Caki2 (cell line): ENCODE measurements at places on chromosomes 3 and 15. TPM values are rescaled to one million over a fixed set of nuclear protein-coding genes. Genes with fewer than 3 reads are reported as not detected.

C3orf20 gene
- total RNA-seq: not detected in 2 replicates

GPR156 gene
- 0.93 TPM in 1 of 2 replicates, not detected in the other for total RNA-seq

LRRC2 gene
- not detected in 2 replicates for total RNA-seq

NEK10 gene
- total RNA-seq: 0.07 TPM in 1 of 2 replicates, not detected in the other

CSK gene
- total RNA-seq: 16.0 and 21.3 TPM in 2 replicates

- no peak for DNase-seq
These were observed 144.1 kb downstream of the VPS13C start for GRCh38 chr15:61916104-61916503.

DNA sequence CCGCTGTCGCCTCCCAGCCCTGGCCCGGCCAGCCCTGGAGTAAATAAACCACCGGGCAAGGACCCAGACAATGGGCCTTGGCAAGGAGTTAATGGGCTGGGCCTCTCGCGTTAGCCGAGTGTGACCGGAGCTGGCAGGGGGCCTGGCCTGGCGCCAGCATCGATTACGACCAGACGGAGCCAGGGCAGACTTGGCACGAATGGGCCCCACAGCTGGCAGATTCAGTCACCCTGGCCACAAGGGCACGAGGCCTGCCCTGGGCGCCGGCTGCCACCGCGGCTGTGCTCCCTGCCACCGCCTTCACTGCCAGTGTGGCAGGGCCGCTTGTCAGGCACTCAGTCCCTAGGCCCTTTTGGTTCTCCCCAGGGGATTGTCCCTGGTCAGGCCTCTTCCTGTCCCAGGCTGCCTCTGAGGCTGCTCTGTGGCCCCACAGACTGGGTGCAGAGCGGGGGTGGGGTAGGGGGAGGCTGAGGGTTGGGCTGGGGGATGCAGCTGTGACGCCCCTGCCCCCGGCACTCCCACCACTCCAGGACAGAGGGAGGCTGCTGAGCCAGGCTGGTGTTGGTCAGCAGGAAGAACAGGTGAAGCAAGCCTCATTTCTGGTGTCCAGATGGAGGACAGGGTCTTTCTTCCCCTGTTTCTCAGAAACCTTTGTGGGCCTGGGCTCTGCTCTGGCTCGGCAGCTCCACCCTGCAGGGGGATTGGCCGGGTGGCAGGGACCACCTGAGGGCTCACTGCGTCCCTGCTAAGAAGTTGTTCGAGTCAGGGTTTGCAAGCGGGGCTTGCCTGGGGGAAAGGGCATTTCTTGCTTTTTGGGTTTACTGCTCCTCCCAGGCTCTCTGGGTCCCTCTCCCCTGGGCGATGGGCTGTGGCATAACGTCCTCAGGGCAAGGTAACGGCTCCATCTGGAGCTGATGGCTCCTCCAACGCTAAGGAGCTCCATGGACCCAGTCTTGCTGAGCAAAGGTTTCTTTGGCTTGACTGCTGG is 30.5 kb upstream of the SRP14 start:
- peak; percentile 91 for DNase-seq

DNA sequence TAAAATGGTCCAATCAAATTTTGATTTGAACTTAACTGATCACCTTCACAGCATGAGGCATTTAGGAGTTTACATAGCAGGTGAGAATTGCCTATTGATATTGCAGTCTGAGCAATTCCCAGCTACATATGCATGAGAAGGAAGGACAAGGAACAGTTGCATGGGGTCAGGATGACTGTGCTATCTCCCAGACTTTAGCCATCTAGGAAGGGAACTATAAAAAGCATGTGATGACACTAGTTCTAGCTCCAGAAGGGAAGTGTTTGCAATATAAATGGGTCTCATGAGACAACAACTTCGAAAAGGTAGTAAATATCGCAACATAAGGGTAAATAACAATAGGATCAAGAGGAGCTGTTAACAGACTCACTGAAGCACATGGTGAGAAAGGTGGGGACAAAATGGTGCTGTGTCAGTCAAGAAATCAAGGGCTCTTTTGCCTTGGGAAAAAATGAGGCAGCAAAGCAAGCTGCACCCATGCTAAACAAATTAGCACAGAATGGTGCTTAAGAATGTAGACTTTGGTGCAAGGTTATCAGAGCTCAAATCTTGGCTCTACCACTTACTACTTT is 90.4 kb upstream of the SLC2A2 start:
- DNase-seq: no peak

DNA sequence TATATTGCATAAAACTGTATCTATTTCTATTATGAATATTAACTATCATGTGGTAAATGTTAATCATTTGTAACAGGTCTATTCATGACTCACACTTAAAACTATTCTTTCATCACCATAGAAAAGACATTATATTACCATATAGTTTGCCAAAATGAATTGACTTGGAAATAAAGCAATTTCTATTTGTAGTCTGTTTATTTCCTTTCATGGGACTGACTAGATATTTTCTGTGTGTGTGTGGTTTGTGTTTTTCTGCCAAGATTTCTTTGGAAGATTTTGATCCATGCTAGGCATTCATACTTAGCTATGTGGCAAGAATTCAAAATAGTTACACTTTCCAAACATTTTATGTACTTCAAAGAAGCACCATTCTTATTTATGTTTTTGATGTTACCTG is 522.5 kb upstream of the AGTR1 start:
- DNase-seq: no peak

DNA sequence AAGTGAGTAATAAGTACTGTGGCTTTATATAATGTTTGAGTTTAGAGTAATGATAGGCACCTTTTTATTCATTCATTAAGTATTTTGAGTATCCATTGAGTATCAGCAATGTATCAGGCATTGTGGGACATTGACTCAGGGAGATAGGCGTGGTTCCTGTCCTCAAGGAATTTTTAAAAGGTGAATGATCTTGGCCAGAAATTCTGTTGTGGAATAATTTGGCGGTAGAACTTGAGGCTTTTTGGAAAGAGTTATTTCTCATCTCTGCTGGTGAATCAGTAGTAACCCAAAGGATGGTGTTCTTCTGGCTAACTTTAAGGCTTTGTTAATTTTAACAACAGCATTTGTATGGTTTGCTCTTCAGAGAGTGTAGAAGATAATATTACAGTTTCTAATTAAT is 2.0 kb downstream of the RAB7A start:
- DNase-seq: no peak

DNA sequence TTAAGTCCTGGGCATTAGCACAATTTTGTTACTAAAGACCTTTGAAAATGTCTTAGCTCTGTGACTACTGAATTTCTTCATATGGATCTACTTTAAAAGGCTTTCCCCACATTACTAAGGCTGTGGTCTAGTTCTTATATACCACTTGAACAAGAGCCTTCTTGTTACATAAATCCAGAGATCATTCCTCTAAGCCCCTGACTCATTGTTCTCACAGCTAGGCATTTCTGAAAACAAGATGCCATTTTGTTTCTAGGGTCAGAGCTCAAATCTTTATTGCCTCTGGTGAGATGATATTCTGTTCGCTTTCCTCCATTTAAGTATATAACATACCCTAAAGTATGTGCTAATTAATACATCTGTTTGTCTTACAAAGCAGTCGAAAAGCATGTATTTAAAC is 29.8 kb upstream of the LPP start:
- no peak for DNase-seq
